ENCODE measurements at places on chromosomes 6 and 20.

DNA sequence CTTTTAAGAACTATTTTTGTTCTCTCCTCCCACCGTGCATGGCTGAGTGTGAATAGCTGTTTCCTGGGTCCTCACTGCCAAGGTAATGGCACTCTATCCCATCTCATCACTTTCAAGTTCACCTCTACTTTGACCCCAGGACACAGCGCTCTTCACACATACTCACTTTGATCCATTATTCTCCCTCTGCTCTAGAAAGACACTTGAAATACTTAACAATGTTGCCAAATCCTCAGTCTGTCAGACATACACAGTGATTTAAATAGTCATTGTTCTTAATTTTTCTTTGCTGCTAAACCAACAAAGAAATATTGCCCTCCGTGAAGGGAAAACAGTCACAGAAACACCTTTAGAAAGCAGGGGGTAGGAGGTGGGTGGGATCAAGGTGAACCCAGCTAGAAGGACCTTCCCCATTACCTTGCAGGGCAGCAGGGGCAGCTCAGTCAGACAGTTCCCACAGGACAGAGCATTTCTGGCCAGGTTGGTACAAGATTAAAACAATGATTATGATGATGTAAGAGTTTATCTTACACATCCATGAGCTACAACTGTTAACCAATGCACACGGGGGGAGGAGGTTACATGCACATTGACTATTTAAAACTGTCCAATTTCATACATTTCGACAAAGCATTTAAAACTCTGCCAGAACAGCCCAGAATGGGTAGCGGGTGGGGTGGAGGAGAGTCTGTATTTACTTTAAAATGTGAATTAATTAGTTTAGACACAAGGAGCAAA lies 2.4 kb downstream of the SLC22A23 start:
- DNase-seq: no peak

DNA sequence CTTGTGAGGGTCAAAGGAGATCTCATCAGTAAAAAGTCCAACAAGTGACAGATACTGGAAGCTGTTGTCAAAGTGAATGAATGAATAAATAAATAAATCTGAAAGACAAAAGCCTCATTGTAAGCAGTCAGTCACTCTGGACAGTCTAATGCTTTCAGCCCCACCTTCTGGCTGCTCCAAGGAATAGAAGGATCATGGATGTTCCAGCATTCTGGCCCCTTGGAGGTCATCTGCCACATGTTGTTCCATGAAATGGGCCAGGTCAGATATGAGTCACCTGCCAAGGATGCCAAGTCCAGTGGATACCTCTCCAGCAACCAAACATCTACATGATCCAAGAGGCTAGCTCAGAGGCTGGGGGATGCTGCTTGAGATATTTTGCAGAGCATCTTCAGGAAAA lies 185.6 kb downstream of the BMP7 start:
- no peak for DNase-seq

DNA sequence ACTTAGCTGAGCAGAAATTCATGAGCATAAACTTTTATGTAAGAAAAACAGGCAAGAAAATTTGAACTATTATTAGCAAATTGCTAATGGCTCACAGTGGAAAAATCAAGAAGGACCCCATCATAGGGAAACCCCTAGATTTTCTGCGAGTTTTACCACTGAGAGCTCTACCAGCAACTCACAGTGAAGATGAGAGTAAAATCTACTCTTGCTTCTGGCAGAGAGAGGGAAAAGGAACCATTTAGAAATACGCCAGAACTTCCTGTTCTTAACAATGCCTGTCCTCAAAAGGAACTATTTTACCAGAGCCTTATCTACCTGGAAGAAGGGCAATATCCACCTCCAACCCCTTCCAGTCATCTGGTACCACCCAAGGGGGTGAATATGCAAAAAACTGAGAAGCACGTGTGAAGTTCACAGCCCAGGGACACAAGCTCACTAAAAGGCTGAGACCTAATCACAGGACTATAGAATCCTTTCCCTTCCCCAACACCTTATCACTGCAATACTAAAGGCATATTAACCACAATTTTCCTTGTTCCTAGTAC lies 34.4 kb upstream of the ASF1A start:
- DNase-seq: no peak

DNA sequence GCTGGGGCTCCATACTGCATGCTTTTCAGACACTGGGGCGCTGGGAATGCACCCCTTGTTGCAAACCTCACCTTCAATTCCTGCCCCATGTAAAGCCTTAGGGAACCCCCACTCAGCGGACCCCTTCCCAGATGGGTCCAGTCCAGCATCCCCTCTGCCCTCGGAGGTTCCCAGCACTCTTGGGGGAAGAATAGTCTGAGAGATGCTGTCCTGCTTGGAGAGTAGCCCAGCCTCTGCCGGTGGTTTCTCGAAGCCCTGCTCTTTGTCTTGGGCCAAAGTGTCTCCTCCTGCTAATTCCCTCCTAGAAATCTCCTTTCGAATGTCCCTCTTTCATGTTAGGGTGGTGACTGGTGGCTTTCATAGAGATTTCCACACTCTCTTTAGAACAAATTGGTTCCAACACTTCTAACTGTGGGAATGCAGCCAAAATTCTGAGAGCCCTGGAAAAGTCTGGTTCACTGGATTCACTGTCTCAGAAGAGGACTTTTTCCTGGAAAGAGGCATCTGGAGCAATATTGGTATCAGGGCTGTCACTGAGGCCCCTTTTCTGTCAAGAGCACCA lies 24.9 kb upstream of the SULF2 start:
- no peak for DNase-seq

GRCh38 chr20:59703046-59703445 lies 98.7 kb downstream of the PHACTR3 start:
- DNase-seq: no peak

DNA sequence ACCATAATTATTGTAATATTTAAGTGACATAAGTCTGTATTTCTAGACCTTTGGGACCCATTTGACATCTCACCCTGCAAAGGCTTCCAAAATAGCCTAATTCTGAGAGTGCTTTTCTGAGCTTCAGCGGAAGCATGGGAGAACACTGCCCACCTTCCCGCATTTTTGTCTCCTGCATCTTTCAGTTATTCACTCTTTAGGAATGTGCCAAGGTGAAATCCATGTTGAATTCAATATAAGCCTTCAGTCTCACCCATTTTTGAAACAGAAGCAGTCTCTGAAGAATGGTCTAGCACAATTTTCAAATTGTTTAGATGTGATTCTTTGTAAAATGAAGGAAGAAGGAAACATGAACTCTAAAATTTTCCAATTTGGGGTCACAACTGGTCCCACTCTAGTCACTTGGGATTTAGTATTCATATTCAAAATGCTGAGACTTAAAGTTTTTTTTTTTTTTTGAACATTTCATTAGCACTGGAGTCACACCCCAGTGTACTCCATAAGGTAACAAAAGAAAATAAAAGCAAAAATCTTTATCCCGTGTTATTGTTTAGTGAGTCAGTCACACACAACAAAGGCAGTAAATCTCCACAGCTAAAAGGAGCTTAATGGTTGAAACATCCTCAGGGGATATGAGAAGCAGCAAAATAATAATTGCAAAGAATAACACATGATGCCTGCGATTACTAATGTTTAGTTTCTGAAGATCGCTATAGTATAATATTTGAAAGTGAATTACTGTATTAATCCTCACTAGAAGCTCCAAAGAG lies 479.9 kb upstream of the BTBD3 start:
- no peak for DNase-seq

GRCh38 chr6:125839471-125839870 lies 48.7 kb downstream of the NCOA7 start:
- no peak for DNase-seq

GRCh38 chr20:6566821-6567220 lies 200.7 kb upstream of the BMP2 start:
- DNase-seq: no peak
